ENCODE measurements at places on chromosomes 2 and 18. TPM values are rescaled to one million over a fixed set of nuclear protein-coding genes. Genes with fewer than 3 reads are reported as not detected.

The SLC5A7 gene
- not detected for total RNA-seq

The CACNB4 gene
- 4.0 TPM for total RNA-seq

The C2orf72 gene
- 112 TPM for total RNA-seq

The CROCC2 gene
- total RNA-seq = 0.10 TPM

The APCDD1 gene
- total RNA-seq = 80.8 TPM

The RBM44 gene
- total RNA-seq = 0.53 TPM

The KIF1A gene
- total RNA-seq = 16.5 TPM

The DSEL gene
- total RNA-seq = 15.7 TPM

The CYRIA gene
- 1.8 TPM for total RNA-seq

The EFHD1 gene
- total RNA-seq = 4.2 TPM

The AFF3 gene
- 5.2 TPM for total RNA-seq

The SERPINB12 gene
- not detected for total RNA-seq

The AP1S3 gene
- total RNA-seq = 30.7 TPM

The ATOH8 gene
- total RNA-seq = 2.0 TPM

The SCTR gene
- total RNA-seq = 1.7 TPM
